ENCODE measurements at places on chromosomes 12 and 14.

DNA sequence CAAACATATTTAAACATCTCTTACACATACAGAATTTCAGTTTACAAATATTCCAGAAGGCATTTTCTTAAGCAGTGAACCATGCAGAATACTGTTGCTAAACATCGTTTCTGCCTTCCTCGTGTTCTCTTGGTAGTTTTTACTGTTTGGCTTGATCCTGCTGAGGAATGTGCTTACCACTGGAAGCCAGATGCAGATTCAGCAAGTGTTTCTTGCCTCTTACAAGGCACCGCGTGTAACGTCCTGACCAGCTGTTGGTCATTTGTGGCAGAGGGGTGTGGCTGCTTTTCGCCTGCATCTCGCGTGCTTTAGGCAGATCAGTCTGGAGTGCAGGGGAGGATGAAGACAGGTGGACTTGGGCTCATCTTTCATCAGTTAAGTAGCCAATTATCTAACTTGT is 12.4 kb downstream of the EIF2B1 start:
- DNase-seq, result no peak

- DNase-seq, result no peak
Observed at GRCh38 chr12:100254876-100255275, 12.0 kb downstream of the DEPDC4 start.

- DNase-seq, result no peak
Observed at GRCh38 chr14:21860172-21860571, 186.6 kb upstream of the OR4E1 start.

DNA sequence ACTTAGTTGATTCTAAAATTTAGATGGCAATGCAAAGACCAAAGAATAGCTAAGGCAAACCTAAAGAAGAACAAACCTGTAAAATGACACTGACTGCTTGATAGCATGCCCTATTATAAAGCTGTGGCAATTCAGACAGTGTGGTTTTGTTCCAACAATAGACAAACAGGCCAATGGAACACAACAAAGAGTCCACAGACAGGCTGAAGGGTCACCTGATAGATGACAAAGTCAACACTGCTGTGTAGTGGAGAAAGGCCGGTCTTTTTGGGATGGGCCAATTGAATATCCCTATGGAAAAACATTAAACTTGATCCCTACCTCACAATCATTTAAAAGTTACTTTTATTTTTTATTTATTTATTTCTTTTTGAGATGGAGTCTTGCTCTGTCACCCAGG is 33.8 kb upstream of the SLC25A3 start:
- no peak for DNase-seq

DNA sequence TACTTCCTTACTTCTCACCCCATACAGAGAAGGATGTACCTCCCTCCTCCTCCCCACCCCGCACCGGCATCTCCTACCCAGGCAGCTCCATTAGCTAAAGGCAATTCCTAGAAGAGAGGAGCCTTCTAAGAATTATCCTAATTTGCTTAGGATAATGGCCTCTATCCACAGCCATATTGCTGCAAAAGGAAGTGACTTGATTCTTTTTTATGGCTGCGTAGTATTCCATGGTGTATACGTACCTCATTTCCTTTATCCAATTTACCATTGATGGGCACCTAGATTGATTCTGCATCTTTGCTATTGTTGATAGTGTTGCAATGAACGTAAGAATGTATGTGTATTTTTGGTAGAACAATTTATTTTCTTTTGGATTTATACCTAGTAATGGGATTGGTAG is 189.7 kb downstream of the PCNX1 start:
- DNase-seq, result no peak

DNA sequence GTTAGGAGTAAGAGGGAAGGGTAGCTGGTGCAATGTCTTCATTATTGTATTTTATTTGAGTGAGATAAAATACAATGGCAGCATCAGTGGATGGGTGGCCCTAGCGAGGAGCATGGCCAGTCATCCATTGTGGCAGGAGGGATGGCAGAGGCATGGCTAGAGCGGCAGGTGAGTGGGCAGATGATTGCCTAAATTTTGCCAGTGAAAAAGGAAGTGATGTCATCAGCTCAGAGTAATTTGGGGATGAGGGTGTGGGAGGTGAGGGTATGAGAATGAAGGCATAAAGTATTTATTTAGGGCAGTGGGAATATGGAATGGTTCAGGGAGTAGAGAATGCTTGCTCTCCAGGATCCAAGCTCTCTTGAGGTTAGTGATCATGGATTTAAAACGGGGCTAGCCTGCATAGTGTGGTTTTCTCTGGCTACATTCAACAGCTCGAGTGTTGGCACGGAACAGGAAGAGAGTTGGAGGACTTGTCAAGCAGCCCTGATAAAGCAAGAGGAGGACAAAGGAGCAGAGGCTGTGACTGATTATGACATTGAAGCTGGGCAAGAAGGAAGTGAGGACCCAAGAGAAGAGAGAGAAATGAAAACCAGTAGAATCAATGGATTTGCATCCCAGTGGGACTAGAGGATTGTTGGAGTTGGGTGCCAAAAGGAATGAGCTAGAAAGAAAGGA is 18.7 kb upstream of the SERPINA6 start:
- no peak for DNase-seq

DNA sequence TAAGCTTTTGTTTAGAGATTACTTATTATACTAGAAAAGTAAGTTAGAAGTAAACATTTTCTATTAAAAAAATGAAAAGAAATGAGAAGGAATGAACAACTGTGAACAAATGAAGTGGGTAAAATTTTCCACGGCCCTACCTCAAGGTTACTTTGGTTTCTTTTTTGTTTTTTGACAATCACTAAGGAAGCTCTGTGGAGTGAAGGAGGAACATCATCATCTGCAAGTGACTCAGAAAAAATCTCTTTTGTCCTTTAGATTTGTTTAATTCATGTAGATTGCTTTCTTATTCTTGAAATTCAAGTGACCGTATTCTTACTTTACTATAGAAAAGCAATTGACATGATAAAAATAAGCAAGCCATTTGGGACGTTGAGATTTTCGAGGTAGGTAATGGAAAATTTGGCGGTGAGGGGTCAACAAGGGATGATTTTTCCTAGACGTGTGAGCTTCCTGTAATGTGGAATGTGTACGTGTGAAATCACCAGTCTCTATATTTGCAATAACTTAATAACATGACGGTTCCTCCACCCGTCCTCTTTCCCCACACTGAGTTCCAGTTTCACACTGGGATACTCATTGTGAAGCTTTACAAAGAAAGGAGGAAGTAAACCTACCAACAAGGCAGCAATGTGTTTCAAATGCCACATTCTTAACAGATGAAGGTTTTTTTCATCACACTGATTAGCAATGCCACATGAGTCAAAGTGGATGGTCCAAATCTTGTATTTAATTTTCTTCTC is 62.3 kb upstream of the EGLN3 start:
- no peak for DNase-seq
